ENCODE measurements at places on chromosomes 4 and X.

DNA sequence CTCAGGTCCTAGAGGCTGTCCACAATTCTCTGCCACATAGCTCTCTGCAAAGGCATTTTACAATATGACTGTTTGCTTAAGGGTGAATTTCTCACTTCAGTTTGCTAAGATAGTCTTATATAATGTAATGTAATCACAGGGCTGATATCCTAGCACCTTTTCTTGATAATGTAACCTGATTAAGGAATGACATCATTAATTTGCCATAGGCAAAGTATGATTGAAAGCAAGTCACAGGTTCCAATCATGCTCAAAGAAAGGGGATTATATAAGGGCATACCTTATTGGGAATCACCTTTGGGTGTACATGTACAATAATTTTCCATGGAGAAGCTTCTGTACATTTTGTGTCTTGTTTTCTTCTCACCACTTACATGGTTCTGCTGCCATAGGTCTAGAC, 18.9 kb downstream of the GNRHR start:
- no peak for DNase-seq
- H3K4me3 ChIP-seq: no peak overlapping the region
- H3K27ac ChIP-seq: no peak overlapping the region
- no peaks in the 10 kb centered on the region for H3K4me1 ChIP-seq
- H3K27me3 ChIP-seq: no peaks in the 10 kb centered on the region

GRCh38 chr4:184816962-184817361, 8.8 kb downstream of the ACSL1 start:
- DNase-seq: no peak
- peaks cover 40% of the 10 kb centered on the region for H3K4me1 ChIP-seq
- H3K27me3 ChIP-seq: no peaks in the 10 kb centered on the region
- H3K4me3 ChIP-seq: no peak overlapping the region
- H3K36me3 ChIP-seq: no peaks in the 10 kb centered on the region

DNA sequence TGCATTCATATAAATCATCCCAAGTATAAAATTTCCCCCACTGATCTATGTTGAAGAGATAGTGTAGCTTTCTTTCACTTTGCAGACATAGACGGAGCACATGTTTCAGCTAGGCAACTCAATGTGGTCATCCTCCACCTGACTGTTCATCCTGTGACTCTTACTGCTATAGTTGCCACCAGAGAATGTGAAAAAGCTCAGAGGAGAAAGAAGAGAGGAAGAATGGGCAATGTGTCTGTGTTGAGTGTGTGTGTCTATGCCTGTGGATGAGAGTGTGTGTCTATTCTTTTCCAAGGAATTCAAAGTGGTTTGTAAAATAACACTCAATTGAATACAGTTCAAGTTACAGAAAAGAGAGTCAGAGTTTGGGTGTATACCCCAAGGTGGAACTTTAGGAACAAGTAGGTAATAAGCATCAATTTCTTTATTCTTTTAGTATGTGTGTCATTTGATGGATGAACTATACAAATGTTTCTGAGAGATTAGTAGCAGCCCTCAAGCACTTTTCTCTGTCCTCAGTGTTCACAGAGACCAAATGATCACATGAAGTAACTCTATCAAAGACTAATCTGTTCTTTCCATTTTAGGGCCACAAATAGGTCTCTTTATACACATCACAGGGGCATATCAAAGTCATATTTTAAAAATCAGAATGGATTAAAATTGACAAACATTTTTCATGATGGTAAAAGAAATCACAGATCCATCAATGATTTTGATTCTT, 2.3 kb downstream of the SNCA start:
- H3K27me3 ChIP-seq: peaks cover 49% of the 10 kb centered on the region
- H3K4me1 ChIP-seq: peaks cover 27% of the 10 kb centered on the region
- no peak overlapping the region for H3K27ac ChIP-seq
- no peak overlapping the region for H3K4me3 ChIP-seq
- peaks cover 3% of the 10 kb centered on the region for H3K36me3 ChIP-seq

GRCh38 chr4:26163425-26164362, 157.1 kb upstream of the RBPJ start:
- DNase-seq: no peak
- no peak overlapping the region for H3K4me3 ChIP-seq
- H3K4me1 ChIP-seq: peaks cover 15% of the 10 kb centered on the region
- peaks cover 12% of the 10 kb centered on the region for H3K36me3 ChIP-seq

DNA sequence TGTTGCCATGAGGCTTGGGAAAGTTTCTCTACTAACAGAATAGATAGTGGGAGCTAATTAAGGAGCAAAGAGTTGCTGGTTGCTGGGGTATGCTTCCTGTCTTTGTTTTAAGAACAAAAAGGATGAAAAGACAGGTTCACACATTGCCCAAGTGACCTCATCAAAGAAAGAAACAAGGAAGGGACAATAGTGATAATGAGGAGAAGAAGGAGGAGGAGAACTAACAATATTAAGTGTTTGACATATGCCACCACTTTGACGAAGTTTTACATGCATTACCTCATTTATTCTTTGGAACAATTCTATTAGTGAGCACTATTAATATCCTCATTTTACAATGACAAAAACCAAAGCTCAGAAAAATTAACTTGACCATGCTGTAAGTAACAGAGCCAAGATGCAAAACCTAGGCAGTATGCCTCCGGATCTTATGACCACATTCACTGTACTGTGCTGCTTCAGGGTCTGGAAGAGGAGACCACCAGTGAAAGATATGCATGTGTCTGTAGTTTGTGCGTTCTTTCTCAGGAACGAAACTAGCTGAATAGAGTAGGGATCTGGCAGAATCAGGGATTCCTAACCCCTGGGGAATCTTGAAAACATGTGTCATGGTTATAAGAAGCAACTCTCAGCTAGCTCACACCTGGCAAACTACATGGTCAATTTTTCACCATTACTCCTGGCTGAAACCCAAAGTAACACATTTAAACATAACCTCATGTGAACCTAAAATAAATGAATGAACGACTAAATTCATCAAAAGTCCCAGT, 83.8 kb downstream of the MOSPD2 start:
- no peak overlapping the region for H3K27ac ChIP-seq
- no peaks in the 10 kb centered on the region for H3K36me3 ChIP-seq
- no peaks in the 10 kb centered on the region for H3K27me3 ChIP-seq
- H3K4me3 ChIP-seq: no peak overlapping the region
- H3K4me1 ChIP-seq: no peaks in the 10 kb centered on the region

DNA sequence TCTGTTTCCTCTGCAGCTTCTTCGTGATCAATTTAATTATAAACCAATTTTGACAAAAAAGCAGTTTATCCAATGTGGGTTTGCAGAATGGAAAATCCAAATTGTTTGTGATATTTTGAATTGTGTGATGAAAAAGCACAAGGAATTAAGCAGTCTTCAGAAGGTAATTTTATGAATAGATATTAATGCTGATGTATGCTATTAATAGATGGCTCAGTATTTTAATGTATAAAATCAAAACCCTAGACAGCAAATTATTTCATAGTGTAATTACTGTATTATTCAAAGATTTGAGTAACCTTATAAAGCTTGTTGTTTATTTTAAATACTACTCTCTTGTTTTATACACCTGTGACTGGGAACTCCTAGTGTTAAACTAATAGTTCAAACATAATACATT, 20.0 kb downstream of the CEP44 start:
- H3K36me3 ChIP-seq: peaks cover 35% of the 10 kb centered on the region
- H3K4me3 ChIP-seq: no peak overlapping the region
- no peak for DNase-seq
- H3K4me1 ChIP-seq: peaks cover 11% of the 10 kb centered on the region
- H3K27me3 ChIP-seq: no peaks in the 10 kb centered on the region

DNA sequence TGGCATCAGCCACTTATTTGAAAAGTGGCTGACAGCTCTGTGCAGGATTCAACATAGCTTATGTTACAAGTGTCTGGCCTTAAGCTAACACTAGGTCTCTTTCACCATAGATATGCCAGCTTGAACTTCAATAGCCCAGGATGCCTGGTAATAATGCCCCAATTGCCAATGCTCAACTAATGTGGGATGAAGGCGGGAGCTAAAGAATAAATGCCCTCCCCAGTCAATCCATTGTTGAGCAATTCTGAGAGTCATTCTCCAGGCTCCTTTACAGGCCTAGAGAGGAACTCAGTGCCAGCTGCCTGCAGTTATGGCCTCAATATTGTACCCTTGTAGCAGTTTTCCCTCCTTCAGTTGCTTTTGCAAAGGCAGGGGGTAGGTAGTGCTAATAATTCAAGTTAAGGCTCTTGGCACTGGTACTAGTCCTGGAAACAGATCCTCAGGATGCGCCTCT, 460.2 kb downstream of the GABRG1 start:
- H3K27me3 ChIP-seq: no peaks in the 10 kb centered on the region
- no peak overlapping the region for H3K4me3 ChIP-seq
- DNase-seq: no peak
- no peak overlapping the region for H3K27ac ChIP-seq
- H3K4me1 ChIP-seq: no peaks in the 10 kb centered on the region
- no peaks in the 10 kb centered on the region for H3K36me3 ChIP-seq

DNA sequence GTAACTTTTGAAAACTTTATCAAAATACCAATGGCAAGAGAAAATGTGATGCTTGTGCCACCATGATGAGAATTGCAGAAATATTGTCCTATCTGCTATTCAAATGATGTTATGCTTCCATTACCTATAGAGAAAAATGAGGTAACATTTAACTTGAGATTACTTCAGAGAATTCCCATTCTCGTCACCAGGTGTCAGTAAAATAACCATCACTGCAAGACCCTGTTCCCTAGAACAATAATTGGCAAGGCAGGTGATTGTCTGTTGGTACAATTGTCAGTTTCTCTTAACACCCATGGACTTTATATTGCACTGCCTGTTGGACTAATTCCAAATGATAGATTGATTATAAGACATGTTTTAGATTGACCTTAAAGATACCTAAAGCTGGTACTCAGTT, 179.9 kb downstream of the GABRG1 start:
- no peak overlapping the region for H3K27ac ChIP-seq
- H3K4me3 ChIP-seq: no peak overlapping the region
- H3K36me3 ChIP-seq: no peaks in the 10 kb centered on the region
- no peaks in the 10 kb centered on the region for H3K4me1 ChIP-seq
- H3K27me3 ChIP-seq: no peaks in the 10 kb centered on the region
- DNase-seq: no peak

- no peaks in the 10 kb centered on the region for H3K36me3 ChIP-seq
- H3K27me3 ChIP-seq: peaks cover 3% of the 10 kb centered on the region
- no peak for DNase-seq
- H3K4me1 ChIP-seq: peaks cover 22% of the 10 kb centered on the region
- no peak overlapping the region for H3K4me3 ChIP-seq
These were observed 2.9 kb upstream of the USP53 start for GRCh38 chr4:119209586-119209985.

GRCh38 chrX:16845686-16846085, 24.5 kb downstream of the RBBP7 start:
- peaks cover 11% of the 10 kb centered on the region for H3K36me3 ChIP-seq
- DNase-seq: no peak
- no peak overlapping the region for H3K27ac ChIP-seq
- peaks cover 2% of the 10 kb centered on the region for H3K4me1 ChIP-seq

DNA sequence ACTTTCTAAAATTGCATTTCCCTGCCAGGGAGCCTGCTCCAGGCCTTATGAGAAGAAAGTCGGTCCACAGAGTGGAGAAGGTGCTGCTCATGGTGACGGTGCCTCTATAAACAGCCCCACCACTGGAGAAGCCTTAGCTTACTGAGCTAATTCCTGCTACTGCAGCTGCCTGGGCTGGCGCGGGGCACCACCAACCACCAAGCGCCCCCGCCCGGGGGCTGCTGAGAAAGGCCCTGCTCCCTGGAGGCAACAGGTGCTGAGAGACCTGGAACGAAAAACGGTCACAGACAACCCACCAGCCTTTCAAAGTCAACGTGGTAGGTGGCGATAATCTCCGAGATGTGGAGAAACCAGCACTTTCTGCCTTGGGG, 2.9 kb downstream of the HCFC1 start:
- H3K4me3 ChIP-seq: peak overlapping the region; percentile 100
- peak overlapping the region; percentile 100 for H3K27ac ChIP-seq
- peaks cover 6% of the 10 kb centered on the region for H3K4me1 ChIP-seq
- peaks cover 17% of the 10 kb centered on the region for H3K36me3 ChIP-seq
- no peaks in the 10 kb centered on the region for H3K27me3 ChIP-seq
- peak; percentile 62 for DNase-seq

GRCh38 chrX:56113785-56114436, 118.2 kb upstream of the KLF8 start:
- no peaks in the 10 kb centered on the region for H3K36me3 ChIP-seq
- no peak overlapping the region for H3K27ac ChIP-seq
- H3K4me3 ChIP-seq: no peak overlapping the region
- no peaks in the 10 kb centered on the region for H3K4me1 ChIP-seq
- H3K27me3 ChIP-seq: no peaks in the 10 kb centered on the region

GRCh38 chr4:74400395-74400794, 35.5 kb downstream of the EREG start:
- H3K4me1 ChIP-seq: peaks cover 7% of the 10 kb centered on the region
- no peak for DNase-seq
- peaks cover 5% of the 10 kb centered on the region for H3K27me3 ChIP-seq
- no peak overlapping the region for H3K27ac ChIP-seq
- H3K36me3 ChIP-seq: no peaks in the 10 kb centered on the region

DNA sequence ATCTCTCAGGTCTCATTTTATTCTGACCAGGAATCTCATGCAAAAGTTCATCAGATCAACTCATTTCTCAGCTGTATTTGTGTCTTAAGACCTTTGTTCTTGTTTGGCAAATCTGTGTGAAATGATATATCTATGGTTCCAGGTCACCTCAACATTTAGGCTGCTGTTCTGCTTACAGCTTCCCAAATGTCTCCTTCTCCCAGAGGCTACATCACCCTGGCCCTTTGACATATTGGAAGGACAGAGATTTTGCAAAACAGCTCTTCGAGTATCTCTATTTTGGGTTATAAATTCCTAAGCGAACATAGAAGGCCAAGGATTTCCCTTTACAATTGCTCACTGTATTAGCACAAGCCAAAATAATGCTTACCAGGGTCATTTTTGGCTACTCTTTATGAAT, 57.5 kb upstream of the GIMD1 start:
- no peaks in the 10 kb centered on the region for H3K36me3 ChIP-seq
- no peak for DNase-seq
- H3K4me3 ChIP-seq: no peak overlapping the region
- no peaks in the 10 kb centered on the region for H3K4me1 ChIP-seq
- no peak overlapping the region for H3K27ac ChIP-seq

GRCh38 chr4:168388890-168389289, 70.3 kb upstream of the DDX60 start:
- no peak overlapping the region for H3K4me3 ChIP-seq
- H3K36me3 ChIP-seq: peaks cover 76% of the 10 kb centered on the region
- H3K27me3 ChIP-seq: no peaks in the 10 kb centered on the region
- H3K4me1 ChIP-seq: peaks cover 9% of the 10 kb centered on the region

GRCh38 chr4:23084559-23085248, 392.0 kb downstream of the GBA3 start:
- H3K27ac ChIP-seq: no peak overlapping the region
- H3K27me3 ChIP-seq: no peaks in the 10 kb centered on the region
- no peaks in the 10 kb centered on the region for H3K36me3 ChIP-seq
- no peak overlapping the region for H3K4me3 ChIP-seq

GRCh38 chrX:153445856-153446635, at the start of gene TREX2:
TREX2 (minus strand) TSS chrX:153446056; CDS start chrX:153445430, 626 bp downstream.
- H3K27me3 ChIP-seq: no peaks in the 10 kb centered on the region
- H3K4me3 ChIP-seq: no peak within 1 kb of the TSS
- no peak within 1 kb of the TSS for H3K27ac ChIP-seq
- DNase-seq: no peak
- H3K36me3 ChIP-seq: no peaks in the 10 kb centered on the region

- DNase-seq: no peak
- peaks cover 27% of the 10 kb centered on the region for H3K4me1 ChIP-seq
- no peak overlapping the region for H3K27ac ChIP-seq
- H3K36me3 ChIP-seq: peaks cover 31% of the 10 kb centered on the region
These were observed 41.7 kb downstream of the VSIG4 start for GRCh38 chrX:65997978-65998717.

- DNase-seq: no peak
- no peak overlapping the region for H3K4me3 ChIP-seq
- no peaks in the 10 kb centered on the region for H3K36me3 ChIP-seq
- no peaks in the 10 kb centered on the region for H3K27me3 ChIP-seq
- no peaks in the 10 kb centered on the region for H3K4me1 ChIP-seq
- H3K27ac ChIP-seq: no peak overlapping the region
These were observed 210.0 kb upstream of the IGFBP7 start for GRCh38 chr4:57320217-57320616.
